Stimulated activated CD4-positive, alpha-beta T cell treated with anti-CD3 and anti-CD28 coated beads, Interleukin-1b, Interleukin-23, amount 100 ng/mL, for 1 hour (primary cell): ENCODE measurements at places on chromosomes 1 and 21.

GRCh38 chr1:192158181-192158580, at the start of gene RGS18:
Gene RGS18, plus strand, starts transcription at chr1:192158462. Its CDS starts 176 bp downstream, at chr1:192158638.
- DNase-seq, result no peak

- no peak for DNase-seq
Observed at GRCh38 chr1:145887631-145888030, 2.0 kb upstream of the ANKRD35 start.

GRCh38 chr1:202254454-202255252, 61.1 kb downstream of the LGR6 start:
- DNase-seq, result no peak

DNA sequence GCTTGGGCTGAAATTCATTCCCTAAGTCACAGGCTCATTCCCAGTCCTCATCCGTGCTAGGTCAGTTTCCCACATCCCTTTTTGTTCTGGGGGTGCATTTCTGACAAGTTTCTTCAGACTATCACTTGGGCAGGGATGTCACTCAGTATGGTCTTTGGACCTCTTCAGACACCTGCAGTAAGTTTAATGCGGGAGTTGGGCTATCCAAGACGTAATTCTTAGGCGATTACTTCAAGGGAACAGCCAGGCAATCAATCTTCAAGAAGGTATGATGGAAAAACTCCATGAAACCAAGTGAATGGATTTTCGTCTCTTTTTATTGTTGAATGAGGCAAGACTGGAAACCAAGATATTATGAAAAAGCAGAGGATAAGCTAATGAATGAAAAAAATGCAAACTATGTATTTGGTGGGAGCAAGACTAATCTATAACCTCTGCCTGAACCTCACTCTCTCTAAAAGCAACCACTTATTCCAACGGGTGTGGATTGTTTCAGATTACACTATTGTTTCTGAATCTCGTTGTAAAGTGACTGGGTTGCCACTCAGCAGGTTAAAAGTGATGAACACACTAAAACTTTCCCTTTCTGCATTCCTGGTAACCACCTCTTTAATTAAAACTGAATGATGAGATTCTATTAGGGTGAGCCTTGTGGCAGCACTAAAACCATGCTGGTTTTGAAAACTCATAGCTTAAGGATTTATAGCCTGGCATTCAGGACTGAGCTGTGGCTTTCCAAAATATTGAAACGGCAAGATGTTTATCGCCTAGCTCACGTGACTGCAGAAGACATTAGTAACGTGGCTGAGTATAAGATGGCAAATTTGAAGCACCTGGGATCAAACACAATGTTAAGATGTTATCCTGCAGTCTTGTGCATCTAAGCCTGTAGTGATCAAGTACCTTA, 1.1 kb downstream of the RASAL2 start:
- DNase-seq, result no peak

- peak; percentile 17 for DNase-seq
Observed at GRCh38 chr1:2921970-2922686, 99.1 kb upstream of the ACTRT2 start.

- DNase-seq, result no peak
Observed at GRCh38 chr1:215045698-215046308, 36.7 kb upstream of the KCNK2 start.

DNA sequence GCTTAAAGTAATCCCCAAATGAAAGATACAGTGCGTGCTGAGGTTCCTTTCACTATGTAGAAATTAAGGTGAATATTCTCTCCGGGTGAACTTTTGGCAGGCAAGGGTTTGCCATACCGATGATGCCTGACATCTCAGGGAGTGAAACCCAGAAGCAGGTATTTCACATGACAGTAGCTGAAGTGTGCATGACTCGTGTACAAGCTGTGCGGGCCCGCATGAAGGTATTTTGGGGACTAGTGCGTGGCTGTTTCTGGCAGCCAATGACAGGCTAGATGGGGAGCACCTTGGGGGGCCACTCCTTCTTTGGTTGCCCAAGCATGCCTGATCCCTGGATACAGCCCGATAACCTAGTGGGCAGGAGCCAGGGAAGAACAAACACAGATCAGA, 569.0 kb downstream of the SMYD3 start:
- DNase-seq, result no peak

- peak; percentile 13 for DNase-seq
Observed at GRCh38 chr1:43454270-43455011, 710 bp upstream of the HYI start.

GRCh38 chr1:225548140-225548857, 104.6 kb downstream of the ENAH start:
- no peak for DNase-seq

- no peak for DNase-seq
Observed at GRCh38 chr1:10537082-10537766, 62.5 kb downstream of the PEX14 start.

- DNase-seq, result peak; percentile 66
Observed at GRCh38 chr1:203504400-203505250, 10.7 kb downstream of the OPTC start.

DNA sequence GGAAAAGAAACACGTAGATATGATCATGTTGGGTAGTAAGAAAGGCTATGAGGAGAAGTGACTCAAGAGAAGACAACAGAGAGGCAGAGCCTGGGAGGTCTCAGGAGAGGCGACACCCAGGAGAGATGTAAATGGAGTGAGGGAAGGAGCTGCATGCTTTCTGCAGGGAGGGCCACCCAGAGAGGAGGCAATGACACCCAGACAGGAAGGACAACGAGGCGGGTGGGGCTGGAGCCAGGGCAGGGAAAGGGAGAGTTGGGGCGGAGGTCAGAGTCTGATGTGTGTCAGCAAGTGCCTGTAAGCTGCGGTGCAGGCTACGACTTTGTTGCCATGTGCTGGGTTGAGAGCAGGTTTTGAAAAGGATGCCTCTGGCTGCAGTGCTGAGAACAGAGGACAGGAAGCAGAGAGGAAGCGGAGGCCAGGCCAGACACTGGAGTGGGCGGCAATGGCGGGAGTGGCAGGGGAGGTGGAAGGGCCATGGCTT, 31.3 kb downstream of the SLC1A7 start:
- DNase-seq, result no peak

DNA sequence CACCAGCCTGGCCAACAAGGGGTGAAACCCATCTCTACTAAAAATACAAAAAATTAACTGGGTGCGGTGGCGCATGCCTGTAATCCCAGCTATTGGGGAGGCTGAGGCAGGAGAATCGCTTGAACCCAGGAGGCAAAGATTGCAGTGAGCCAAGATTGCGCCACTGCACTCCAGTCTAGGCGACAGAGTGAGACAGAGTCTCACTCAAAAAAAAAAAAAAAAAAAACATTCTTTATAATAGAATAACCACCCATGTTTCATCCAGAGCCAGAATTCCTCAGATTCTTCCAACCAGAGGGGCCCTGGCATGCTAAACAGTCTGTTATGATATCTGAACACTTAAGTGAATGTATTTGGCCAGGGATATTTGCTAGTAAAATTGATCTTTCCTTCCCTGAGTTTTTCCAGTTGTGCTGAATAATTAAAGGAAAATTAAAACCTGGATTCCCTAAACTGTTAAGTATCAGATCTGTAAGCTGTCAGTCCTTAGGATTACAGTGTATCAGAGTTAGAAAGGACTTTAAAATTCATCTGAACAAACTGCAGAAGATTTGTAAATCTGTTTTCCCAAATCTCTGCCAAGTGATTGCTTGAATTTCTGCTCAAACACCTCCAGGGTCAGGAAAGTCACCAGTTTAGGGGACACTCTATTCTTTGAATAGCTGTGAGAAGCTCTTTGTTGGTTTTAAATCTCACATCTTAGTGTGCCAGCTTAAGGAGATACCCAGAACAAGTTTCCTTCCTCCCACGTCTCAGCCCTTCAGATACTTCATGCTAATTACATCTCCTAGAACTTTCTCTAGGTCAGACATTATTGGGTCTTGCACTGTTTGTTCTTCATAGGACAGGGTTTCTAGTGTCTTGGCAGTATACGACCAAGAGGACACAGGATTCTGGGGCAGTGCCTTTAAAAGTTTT, 84.6 kb upstream of the BMP8A start:
- DNase-seq, result no peak

DNA sequence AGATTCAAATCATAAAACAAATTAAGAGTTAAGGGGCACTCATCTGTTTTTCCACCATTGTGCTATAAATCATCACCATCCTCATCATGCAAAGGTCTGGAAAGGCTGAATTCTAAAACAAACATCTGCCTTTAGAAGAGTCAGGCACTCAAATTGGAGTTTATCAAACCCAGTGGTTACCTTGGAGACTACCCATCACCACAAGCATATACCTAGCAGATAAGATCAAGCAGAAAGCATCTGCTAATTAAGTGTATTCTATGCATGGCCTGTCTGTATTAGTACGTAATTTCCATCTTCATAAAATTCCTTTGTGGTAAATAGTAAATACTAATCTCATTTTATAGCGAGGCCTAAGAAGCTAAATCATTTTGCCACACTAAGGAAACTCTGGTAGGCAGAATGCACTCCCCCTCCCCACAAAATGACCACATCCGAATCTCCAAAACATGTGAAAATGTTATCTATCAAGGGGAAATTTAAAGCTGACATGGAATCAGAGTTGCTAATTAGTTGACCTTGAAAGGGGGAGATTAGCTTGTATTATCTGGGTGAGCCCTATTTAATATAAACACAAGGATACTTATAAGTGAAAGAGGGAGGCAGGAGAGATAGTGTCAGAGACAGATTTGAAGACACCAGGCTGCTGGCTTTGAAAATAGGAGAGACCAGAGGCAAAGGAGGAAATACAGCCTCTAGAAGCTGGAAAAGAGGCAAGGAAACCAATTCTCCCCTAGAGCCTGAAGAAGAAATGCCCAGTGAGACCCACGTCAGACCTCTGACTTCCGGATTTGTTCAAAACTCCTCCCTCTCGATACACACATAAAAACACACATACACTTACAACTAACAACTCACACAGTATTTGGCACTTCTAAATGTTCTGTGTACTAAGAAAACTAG, 23.2 kb downstream of the ARID4B start:
- DNase-seq, result no peak

- no peak for DNase-seq
Observed at GRCh38 chr1:239112101-239112935, 274.1 kb upstream of the CHRM3 start.

DNA sequence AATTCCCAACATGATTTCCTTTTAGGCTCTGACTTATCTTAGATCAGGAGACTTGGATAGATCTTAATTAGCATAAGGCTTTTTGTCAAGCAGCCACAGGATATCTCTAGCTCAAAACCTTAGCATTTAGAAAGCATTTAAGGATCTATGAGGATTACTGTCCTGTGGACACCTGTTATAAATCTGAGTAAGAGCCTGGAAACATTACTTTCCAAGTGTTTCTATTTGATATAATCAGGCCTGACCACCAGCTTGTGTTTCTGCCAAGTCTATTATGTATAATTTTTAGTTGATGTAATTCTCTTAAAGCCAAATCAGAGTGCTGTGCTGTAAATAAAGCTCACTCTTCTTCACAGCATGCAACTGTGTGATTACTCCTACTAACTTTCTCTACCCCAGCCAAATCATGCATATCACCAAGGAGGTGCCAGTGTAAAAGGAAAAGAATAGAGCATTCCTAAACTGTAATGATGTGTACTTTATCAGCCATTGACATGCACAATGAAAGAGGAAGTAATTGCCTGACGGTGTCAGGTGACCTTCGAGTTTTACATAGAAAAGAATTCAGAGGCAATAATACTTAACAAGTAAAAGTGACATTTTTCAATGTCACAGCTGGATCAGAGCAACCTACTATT, 309.9 kb upstream of the PRMT6 start:
- no peak for DNase-seq

- DNase-seq, result no peak
Observed at GRCh38 chr1:180402001-180402400, 100.4 kb downstream of the ACBD6 start.

DNA sequence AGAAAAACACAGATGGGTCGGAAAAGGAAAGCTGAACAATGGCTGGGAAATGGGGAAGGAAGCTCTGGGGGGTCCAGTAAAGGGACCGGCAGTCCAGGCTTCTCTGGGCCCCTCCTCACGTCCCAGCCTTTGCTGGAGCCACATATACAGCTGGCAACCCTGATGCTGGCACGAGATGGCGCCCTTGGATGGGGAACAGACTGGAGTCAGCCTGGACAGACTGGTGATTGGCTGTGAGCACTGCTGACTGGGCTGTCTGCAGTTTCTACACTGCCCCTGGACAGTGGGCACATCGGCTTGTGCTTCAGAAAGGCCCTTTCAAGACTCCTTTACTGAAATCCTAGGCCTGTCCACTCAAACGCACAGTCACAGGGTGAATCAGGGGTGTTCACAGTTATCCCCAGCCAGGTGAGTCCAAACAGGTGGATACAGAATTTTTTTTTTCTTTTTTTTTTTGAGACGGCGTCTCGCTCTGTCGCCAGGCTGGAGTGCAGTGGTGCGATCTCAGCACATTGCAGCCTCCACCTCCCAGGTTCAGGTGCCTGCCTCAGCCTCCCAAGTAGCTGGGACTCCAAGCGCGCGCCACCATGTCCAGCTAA, 31.1 kb upstream of the ZBTB40 start:
- DNase-seq, result peak; percentile 10

- peak; percentile 19 for DNase-seq
Observed at GRCh38 chr1:108708691-108709660, 3.7 kb upstream of the FNDC7 start.

DNA sequence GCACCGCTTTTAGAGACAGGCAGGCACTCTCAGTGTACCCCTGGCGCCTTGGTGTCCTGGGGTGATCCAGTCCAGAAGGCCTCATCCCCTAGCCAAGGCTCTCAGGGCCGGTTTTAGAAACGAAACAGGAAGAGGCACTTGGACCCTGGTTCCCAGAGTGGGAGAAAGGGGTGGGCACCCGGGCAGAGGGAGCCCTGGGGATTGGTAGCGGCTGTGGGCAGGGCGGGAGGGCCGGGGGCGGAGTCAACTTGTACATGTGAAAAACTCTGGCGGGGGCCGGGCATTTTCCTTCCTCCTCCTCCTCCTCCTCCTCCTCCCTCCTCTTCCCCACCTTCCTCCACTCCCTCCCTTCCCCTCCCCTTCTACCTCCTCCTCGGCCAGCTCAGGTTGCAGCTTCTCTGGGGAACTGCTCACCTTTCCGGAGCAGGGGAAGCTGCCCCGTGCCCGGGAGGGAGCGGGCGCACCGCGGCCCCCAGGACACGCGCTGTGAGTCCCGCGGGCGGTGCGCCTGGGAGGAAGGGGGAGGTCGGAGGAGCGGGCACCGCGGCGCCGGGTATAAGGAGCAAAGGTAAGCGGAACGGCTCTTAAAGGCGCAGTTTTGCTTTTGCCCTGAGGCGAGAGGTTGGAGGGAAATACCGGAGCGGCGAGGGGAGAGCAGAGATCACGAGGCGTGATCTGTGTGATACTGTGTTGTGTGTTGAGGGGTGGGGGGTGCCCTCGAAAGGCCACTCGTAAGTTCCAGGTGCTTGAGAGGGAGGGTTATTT, at the start of gene CDK18:
TSS of gene CDK18 (plus strand) at position 359 of the 765 bp plus-strand sequence. CDS start 18,499 bp downstream, outside the sequence.
- DNase-seq, result no peak

- DNase-seq, result no peak
Observed at GRCh38 chr1:100597061-100597741, 59.3 kb downstream of the GPR88 start.

GRCh38 chr21:39080366-39080765, 102.9 kb downstream of the PSMG1 start:
- DNase-seq, result no peak

DNA sequence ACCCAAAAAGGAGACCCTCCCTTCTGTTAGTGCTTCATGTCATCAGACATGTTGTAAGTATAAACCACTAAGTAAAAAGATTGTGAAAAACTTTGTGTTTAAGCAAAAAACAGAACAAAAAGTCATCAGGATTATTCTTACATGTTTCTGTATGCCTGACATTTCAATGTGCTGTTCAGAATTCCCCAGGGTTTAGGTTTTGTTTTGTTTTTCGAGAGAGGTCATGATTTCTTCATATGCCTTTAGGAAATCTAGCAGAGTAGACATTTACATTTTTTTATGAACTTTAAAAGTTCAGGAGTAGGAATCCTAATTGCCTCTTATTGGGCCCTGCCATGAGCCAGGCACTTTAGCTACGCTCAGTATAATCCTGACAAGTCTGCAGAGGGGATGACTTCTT, 85.3 kb downstream of the VPS13D start:
- no peak for DNase-seq
